Cortex of kidney (tissue), 1 donor: ENCODE measurements at places on chromosomes 3 and 15.

GRCh38 chr3:104564045-104564643 lies 802.6 kb upstream of the ALCAM start:
- DNase-seq, result no peak

GRCh38 chr15:79978260-79978654 lies 7.3 kb upstream of the BCL2A1 start:
- no peak for DNase-seq

DNA sequence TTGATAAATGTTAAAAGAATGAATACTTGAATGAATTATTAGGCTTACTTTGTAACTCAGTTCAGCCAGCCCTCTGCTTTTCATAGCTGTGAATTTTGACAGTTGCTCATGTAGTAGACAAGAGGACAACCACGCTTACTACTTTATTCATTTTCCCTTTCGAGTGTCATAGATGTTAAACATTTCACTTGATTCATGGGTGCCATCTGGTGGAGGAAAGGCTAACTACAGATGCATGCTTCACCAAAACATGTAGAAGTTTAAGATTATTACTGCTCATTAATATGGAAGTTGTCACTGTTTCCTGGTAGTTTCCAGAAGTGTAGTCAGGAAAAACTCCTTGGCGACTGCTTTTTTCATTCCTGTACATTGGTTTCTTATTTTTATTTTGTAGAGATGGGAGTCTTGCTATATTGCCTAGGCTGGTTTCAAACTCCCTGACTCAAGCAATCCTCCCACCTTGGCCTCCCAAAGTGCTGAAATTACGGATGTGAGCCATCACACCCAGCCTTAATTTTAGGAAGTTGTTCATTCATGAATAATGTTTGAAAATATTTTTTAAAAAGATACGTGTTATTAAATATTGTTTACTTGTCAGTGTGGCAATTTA lies 163.2 kb downstream of the B3GALNT1 start:
- DNase-seq, result no peak

- no peak for DNase-seq
These were observed 5.9 kb downstream of the NUP210 start for GRCh38 chr3:13414040-13414729.

DNA sequence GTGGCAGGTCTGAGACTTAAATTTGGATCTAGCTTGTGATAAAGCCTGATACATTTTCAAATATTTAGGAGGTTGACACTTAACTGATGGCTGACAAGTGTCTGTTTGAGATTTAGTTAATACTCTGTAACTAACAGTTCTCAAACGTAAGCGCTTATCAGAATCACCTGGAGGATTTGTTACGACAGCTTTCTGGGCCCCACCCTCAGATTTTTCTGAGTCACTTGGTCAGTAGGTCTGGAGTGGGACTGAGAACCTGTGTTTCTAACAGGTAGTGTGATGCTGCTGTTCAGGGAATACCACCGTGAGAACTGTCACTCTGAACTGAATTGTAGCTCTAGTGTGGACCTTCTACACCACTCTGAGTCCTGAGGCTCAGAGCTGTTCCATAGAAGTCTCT lies 85.5 kb downstream of the CEMIP start:
- no peak for DNase-seq

GRCh38 chr3:32316976-32317375 lies 74.7 kb upstream of the CMTM7 start:
- DNase-seq, result no peak

GRCh38 chr15:81819924-81820635 lies 225.7 kb downstream of the MEX3B start:
- DNase-seq, result no peak

- DNase-seq, result no peak
These were observed 20.7 kb downstream of the TCAIM start for GRCh38 chr3:44359146-44359751.

DNA sequence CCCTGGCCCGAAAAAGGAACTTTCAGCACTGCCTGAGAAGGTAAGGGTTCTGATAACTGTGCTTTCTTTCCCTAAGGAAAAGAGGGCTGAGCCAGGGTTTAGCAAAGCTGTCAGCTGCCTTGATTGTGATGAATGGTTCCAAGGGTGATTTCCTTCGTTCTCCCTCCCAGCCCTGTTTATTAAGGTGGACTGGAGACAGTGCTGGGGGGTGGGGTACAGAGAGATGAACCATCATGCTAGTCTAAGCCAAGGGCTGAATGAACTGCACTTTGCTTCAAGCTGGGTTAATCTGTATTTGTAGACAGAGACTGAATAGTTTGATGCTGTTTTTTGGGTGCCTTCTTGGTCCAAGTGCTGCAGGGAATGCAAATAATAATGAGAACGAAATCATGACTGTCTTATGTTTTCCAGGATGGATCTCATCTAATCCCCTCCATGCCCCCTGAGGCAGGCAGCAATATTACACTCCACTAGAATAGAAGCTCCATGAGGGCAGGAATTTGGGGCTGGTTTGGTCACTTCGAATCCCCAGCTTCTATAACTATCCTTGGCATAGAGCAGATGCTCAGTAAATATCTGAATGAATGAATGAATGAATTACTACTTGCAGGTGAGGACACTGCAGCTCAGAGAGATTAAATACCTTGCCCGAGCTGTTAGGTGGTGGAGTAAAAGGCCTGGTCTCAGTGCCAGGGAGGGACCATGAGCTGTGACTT lies 10.9 kb downstream of the PXYLP1 start:
- no peak for DNase-seq

DNA sequence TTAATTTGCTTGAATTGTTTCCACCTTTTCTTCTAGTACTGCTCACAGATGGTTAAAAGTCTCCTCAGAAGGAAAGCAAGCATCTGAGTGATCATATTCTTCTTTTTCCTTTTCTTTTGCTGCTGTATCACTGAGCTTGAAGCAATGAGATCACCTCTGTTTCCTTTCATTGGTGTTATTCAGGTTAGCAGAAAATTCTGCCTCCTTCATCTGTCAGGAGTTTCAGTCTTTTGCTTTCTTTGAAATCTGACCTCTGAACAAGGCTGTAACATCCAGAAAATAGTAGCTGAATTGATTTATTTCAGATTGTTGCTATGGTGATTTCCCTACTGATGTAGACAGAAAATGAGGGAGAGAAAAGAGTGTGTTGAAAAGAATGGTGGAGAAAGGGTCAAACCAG lies 343.0 kb downstream of the MFSD1 start:
- no peak for DNase-seq

- DNase-seq, result no peak
These were observed 43.9 kb upstream of the PARP14 start for GRCh38 chr3:122636697-122637096.

DNA sequence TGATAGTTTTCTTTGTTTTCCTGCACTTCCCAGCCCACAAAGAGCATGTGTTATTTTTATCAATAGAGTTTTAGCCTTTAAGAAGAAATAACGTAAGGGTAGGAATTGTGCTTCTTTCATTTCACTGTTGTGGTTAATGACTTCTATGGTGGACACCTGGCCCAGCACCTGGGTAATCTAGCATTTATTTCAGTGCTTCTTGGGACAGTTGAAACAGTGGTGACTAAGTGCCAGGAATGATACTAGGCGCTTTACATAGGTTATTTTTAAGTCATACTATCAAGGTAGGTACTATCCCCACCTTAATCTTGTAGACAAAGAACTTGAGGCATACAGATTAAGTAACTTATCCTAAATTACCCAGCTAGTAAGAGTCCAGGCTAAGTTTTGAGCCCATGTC lies 243.8 kb downstream of the SOX2 start:
- no peak for DNase-seq

- no peak for DNase-seq
These were observed 33.1 kb downstream of the GRK7 start for GRCh38 chr3:141796081-141796888.

- no peak for DNase-seq
These were observed 16.6 kb downstream of the EPHB3 start for GRCh38 chr3:184578218-184578617.

GRCh38 chr3:118485693-118486092 lies 549.0 kb downstream of the IGSF11 start:
- no peak for DNase-seq

DNA sequence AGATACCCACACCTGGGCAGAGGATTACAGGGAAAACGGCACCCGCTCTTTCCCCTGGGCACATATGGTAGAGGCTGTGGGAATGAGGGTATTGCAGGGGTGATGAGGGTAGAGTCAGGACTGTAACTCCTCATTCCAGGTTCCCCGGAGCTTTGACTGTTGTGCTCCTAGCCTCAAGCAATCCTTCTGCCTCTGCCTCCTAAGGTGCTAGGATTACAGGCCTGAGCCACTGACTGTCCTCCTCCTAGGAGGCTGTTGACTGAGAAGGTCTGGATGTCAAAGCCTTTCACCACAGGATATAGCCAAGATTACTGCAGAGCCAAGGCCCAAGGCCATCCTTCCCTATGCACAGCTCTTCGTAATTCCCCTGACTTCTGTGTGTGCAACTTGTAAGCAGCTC lies 1.1 kb upstream of the MPI start:
- DNase-seq, result no peak

DNA sequence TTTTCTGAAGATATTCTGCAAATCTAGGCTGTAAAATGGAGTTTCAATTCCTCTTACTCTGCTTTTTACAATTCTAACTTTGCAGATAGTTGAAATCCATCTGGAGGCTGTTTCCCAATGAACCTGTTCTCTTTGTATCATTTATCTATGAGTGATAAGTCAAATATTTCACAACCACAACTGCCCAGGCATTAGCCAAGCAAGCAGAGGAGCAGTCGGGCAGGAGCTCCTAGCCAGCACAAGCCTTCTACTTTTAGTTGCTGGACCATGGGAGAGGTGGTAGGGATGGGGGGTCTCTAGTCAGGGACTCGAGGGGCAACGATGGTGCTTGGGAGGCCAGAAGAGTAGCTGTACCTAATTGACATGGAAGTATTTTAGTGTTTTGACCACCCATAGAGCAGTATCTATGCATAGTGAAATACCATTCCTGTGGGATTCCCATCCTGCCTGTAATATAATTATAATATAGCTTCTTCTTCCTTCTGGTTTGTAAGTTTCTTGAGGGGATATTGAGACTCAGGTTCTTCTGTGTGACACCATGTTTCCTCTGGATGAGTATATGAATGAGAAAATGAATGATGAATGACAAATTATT lies 353.5 kb upstream of the IL12A start:
- no peak for DNase-seq

DNA sequence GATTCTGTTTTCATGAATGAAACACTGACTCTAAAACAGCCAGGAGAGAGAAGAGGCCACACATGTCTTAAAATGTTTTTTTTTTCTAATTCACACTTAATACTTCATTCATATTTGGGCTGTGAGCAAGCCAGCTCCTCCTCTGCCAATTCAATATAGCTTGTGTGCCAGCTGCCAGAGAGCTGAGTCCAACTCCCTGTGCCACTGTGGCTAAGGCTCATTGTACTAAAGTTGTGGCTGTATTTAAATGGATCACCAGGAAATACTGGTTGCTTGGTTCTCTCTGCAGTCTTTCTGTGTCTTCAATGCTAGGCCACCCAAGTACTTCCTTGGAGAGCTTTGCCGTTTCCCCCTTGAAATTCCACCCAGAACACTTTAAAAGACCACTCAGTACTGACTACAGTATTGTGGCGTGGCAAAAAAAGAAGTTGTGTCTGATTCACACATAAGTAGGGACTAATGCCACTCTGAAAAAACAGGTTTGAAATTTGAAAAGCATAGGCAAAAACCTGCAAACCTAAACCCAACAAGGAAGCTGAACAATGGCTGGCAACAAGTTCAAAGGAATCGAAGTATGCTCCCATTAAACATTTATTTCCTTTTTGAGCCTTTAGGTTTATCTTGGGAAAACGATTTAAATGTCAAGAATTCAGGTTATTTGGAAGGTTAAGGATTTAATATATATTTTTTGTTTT lies 524.7 kb downstream of the DIPK2A start:
- DNase-seq, result no peak

DNA sequence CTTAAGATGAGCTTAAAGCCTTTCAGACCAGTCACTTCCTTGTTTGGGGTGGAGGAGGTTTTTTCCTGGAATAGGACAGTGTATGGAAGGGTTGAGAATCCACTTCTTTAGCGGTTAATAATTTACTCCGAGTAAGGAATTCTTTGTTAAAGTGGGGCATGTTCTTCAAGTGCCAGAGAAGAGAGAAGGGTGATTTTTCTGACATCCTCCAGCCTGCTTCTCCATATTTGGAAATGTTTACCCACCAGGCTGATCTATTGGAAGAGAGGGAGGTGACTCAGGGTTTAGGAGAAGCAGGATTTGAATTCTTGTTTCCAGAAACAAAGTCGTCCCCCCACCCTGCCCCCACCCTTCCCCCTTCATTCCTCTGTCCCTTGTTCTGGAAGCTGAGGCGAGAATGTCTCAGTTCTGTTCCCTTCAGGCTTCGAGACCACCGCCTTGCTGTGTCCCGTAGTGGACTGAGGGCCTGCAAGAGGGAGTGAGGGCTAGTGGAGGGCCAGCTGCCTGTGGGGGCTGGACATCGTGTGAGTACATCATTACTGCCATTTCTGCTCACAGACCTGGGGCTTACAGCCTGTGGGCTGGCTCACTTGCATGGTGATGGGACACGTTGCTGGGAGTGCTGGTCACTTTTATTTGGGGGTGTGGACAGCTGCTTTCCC lies 58.5 kb downstream of the LPP start:
- no peak for DNase-seq

DNA sequence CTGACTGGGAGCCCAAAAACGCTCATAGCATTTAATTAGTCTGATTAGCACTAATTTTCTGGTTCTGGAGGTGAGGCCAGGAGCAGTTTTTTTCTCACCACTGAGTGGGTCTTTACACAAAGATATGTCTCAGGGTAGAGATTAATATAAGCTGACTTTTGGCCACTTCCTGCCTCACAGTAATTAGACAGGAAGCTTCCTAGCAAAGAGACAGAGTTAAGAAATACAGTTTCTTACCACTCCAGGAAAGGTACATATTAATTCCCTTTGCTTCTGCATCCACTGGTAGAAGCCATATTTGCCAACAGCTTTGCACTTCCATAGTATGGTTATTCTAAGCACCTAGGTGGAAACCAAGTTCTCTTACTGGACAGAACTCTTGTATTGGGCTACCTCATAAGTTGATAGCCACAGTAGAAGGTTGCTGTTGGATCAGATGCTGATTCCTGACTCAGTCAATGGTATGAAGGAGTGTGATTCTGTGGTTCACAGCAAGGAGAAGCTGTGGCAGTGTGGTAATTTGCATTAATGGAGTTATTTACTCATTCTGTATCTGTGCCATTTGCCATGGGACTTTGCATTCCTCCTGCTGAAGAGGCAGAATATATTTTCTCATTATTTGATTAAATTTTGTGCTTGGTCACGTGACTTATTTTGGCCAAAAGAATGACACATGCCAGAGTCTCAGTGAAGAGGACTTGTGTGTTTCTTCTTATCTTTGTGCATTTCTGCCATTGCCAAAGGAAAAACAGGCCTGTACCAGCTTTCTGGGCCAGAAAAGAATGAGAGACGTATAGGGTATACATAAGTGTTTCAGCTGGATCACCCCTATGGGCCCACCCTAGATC lies 17.5 kb upstream of the ZBTB20 start:
- no peak for DNase-seq

- DNase-seq, result no peak
These were observed 48.1 kb upstream of the PCSK6 start for GRCh38 chr15:101537483-101538080.

GRCh38 chr15:81894061-81894460 lies 151.8 kb downstream of the MEX3B start:
- DNase-seq, result no peak

- DNase-seq, result no peak
These were observed 23.1 kb upstream of the SKOR1 start for GRCh38 chr15:67801926-67802914.
